ENCODE measurements at places on chromosomes 2 and 18. TPM values are rescaled to one million over a fixed set of nuclear protein-coding genes. Genes with fewer than 3 reads are reported as not detected.

DNA sequence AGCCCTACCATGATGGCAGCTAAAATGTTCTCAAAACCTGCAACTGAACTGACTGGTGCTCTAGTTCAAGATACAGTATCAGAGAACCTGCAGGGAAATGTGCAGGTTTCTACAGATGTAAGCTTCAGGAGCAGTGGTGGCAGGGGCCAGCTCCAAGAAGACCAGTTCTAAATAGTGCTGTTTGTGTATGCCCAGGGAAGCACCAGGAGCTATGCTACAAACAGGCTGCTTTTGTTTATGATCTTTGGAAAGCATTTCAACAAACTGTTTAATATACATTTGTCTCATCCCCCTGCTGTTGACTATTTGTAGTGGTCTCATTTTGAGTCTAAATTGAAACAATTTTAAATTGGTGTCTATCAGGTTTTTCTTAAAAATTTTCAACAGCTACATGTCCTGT, 20.7 kb downstream of the FZD5 start:
- DNase-seq, result no peak

DNA sequence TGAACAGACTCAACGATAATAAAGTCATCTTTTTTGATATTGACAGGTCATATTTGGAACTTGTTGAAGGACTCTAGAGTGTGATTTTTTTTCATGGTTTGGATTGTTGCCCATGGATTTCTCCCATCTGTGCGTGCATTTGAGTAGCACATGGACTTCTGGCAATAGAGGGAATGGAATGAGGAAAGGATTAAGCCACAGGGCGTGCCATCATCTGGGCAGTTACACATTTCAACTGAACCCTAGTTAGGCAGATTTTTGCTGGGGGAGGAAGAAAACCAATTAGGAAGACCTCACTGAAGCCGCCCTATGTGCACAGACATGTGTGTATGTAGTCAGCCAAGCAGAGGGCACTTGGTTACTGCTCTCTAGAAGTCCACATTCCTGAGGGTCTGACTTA, 72.6 kb downstream of the TPGS2 start:
- DNase-seq, result peak; percentile 10

- DNase-seq, result peak; percentile 85
These were observed 105.4 kb upstream of the MMADHC start for GRCh38 chr2:149692961-149693396.

NAB1 gene
- 32.2 TPM for total RNA-seq

- no peak for DNase-seq
These were observed 102.0 kb downstream of the DCDC2C start for GRCh38 chr2:3805201-3805939.

RGPD4 gene
- total RNA-seq, result not detected

DNA sequence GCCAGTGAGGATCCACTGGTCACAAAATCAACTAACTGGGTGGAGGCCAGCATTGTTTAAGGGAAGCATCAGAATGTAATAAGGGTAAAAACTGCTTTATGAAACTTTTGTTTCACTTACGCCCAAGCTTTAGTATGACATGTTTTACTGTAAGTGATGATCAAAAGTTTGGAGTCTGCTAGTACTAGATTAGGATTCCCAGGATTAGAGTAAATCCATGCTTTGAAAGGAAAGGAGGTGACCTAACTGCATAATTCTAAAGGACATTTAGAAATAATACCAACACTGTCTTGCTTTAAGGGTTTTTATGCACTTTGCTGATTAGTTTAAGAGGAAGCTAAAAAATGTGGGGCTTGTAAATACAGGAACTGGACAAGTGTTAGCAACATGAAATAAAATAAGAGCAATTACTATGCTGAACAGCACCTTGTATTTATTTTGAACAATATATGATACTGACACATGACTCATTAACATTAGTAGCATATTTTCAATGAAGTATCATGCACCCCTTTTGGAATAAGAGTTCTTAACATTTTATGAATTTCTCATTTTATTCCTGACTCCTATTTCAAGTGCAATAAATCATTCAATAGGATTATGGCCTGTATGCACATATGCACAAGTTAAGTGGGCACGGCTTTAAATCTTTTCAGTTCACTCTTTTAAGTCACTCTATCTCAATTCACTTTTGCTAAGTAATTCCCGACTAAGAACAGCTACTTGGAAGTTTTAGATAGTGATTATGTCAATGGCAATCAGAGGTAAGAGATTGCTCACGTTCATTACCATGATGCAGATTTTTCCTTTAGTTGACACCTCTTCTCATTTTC, 62.5 kb downstream of the STK39 start:
- no peak for DNase-seq

DNA sequence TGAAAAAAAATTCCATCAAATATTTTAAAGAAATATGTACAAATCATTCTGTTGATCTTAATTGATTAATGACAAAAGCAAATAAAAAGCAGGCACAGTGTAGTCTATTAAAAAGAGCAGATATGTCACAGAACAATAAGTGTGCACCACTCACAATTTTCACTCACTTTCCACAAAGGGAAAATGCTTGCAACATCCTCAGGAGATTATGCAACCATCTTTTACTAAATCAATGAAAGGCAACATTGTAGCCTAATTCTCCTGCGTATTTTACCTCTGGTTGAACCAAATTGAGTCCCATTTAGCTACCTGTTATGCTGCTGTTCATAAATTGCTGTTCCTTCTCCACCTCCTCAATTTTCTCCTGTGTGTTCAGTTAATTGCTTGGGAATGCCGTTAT, 1346.8 kb upstream of the PIK3C3 start:
- peak; percentile 1 for DNase-seq

- no peak for DNase-seq
These were observed 1764.1 kb upstream of the CELF4 start for GRCh38 chr18:39329496-39330275.

DAW1 gene
- 0.64 TPM for total RNA-seq

- DNase-seq, result peak; percentile 82
These were observed 199.9 kb downstream of the TGIF1 start for GRCh38 chr18:3649633-3650426.

- no peak for DNase-seq
These were observed 14.5 kb upstream of the ZBTB14 start for GRCh38 chr18:5309888-5310470.
